ENCODE measurements at places on chromosomes 5 and 9.

DNA sequence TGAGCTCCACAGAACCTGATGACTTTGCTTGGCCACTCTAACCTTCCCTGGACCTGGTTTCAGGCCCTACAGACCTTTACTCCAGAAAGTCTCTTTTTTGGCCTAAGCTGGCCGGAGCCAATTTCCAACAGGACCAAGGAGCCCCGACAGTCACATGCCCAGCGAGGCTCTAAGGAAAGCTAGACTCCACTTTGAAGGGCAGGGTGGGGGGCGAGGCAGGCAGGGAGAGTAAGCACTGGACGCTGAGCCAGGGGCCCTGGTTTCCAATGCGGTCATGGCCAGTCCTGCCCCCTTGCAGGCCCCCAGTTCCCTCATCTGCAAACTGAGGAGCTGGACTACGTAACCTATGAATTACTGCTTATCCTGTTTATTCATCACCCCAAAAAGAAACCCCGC is 65.2 kb downstream of the ADAMTS2 start:
- no peak for DNase-seq

DNA sequence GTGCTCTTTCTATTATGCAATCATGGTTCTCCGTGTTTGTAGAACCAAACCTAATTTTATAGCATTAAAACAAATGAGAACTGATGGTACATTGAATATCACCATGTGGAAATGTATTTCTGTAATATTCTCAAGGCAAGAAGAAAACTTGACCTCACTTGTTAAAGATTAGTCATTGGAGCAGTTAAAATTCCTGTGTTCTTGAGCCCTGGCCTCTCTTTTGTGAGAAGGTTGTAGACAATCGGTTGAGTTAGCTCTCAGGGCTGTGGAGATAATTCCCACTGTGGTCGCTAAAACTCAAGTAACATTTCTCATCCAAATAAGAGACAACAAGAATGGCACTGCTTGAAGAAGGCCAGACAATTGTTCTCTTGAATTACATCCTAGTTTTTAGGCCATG is 216.0 kb upstream of the KLF4 start:
- no peak for DNase-seq

DNA sequence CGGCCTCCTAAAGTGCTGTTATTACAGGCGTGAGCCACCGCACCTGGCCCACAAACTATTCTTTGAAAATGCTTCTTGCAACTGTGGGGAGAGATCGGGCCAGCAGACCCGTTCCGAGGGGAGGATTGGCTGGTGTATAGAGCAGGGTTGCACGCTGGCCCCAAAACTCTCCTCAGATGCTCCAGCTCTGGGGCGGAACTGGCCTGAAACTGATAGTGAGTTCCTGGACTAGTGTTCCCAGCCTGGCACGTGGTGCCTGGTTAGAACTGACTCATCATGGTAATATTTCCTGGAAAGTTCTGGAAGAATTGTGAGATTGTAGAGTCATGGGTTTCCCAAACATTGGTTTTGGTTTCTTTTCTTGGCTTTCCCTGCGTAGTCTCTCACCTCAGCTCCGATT is 120.5 kb downstream of the FBXL7 start:
- DNase-seq, result no peak

GRCh38 chr9:18137815-18138214 is 336.1 kb upstream of the ADAMTSL1 start:
- DNase-seq, result no peak

DNA sequence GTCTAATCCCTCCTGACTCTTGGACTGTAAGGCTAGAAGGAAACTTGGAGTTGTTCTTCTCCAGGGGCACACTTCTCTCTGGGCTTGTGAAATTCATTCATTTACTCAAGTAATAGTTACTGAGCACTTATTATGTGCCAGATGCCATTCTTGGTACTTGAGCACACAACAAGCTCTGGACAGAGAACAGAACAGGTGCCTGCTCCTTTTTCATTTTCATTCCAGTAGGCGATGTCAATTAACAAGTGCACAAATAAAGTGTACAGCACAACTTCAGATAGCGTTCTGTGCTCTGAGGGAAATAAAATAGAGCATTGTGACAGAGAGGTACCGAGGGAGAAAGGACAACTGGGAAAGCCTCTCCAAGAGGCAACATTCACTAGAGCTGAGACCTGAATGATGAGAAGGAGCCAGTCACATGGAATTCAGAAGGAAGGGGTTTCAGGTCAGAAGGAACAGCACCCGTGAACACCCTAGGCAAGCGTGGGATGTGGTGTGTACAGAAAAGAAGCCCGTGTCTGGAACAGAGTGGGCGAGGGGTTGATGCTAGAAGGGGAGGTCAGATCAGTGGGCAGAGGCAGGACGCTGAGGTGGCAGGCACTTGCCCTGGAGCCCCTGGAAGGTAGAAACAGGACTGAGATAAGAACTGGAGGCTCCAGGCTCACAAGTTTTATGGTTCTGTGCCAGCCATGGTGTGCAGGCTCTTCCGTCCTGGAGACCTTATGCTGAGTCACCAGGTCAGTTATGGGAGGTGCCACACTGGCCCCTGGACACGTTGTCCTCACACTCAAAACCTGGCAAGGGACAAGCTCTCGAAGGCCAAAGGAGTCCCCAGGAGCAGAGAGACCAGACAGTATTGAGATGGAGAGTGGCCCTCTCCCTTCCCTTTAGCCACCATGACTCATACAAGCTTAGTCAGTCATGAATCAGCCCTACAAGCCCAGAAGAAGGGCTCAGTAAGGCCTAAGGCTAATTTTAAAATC is 7.2 kb upstream of the ABLIM3 start:
- DNase-seq, result no peak

DNA sequence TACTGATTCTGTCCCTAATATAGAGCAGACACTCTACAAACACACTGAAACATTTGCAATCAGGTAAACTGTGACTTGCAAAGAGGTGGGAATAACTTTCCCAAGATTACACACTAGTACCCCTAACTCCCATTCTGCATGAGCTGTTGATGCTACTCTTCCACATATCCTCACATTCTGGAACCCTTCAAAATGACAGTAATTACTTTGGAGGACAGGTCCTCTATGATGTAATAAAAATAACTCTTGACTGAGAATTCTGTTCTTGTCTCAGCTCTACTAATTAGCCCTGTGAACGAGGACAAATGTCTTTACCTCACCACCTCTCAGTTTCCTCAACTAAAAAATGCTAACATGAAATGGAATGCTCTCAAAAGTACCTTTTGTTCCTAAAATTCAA is 49.5 kb upstream of the JMY start:
- no peak for DNase-seq

- no peak for DNase-seq
Measured at GRCh38 chr5:60701321-60701968, 1.5 kb upstream of the DEPDC1B start.

GRCh38 chr9:98479967-98480847 is 224.8 kb upstream of the TBC1D2 start:
- DNase-seq, result no peak

- no peak for DNase-seq
Measured at GRCh38 chr9:121910491-121911040, 182.5 kb downstream of the TTLL11 start.
